ENCODE measurements at places on chromosomes 5 and 9.

DNA sequence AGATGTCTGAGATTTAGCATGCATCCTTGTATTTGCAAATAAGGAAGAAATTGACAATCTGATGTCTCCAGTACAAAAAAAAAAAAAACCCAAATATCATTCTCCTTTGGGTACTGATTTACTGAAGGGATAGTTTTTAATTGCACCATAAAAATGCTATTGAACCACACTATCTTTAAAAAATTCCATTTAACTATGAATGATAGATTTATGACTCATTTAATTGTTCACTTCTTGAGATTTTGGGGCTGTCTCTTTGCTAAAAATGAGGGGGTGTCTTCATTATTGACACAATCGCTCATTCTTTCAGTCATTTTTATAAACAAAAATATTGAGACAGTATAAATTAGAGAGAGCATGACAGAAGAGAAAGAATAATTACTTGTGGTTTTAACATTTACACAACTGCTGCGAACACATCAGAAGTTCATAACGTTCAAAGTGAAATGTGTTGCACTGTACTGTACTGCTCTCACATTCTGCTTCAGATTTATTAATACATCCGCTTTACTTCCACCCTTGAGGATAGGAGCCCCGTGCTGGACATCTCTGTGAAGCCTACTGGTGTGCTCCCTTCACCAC is 142.3 kb downstream of the MEF2C start:
- DNase-seq: no peak

GRCh38 chr5:179023528-179024189 is at the start of gene ZNF879:
Gene ZNF879 (plus strand): TSS chr5:179023804. CDS start chr5:179025005, 1,201 bp downstream.
- peak; percentile 94 for DNase-seq

- DNase-seq: no peak
Observed at GRCh38 chr5:135367076-135367475, 32.0 kb downstream of the MACROH2A1 start.

DNA sequence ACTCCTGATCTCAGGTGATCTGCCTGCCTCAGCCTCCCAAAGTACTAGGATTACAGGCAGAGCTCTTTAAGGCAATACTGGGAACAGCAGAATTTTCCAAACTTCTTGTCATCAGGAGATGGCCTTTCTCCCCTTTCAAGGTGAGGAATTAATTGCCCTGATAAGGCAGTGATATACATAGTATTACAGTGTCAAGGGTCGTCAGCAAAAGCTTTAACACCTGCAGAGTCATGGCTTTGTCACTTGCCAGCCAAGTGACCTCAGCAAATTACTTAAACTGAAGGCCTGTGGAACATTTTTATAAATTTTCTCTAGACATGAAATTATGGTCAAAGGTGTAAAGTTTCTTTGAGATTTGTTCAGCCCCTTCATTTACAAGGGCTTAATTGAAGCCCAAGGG is 59.5 kb downstream of the FBXO38 start:
- no peak for DNase-seq

- no peak for DNase-seq
Observed at GRCh38 chr9:129696944-129697655, 31.7 kb downstream of the PRRX2 start.

DNA sequence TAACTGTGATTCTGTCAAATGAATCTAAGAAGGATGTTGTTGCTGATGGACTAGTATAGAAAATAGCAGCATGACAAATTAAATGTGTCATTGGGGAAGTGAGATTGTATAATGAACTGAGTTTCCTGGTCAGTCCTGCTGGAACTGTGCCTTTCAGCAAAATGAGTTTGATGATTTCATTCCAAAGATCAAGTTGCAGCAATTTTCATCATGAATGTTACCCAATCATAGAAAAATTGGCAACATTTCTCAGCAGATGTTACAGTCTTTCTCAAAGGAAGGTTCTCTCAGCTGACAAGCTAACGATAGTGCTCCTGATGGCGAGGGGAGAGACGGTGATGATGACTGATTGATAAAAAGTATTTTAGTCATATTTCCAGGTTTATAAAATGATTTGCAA is 10.7 kb downstream of the PCDHAC2 start:
- DNase-seq: no peak

- DNase-seq: no peak
Observed at GRCh38 chr5:102700916-102701315, 54.2 kb upstream of the PAM start.

DNA sequence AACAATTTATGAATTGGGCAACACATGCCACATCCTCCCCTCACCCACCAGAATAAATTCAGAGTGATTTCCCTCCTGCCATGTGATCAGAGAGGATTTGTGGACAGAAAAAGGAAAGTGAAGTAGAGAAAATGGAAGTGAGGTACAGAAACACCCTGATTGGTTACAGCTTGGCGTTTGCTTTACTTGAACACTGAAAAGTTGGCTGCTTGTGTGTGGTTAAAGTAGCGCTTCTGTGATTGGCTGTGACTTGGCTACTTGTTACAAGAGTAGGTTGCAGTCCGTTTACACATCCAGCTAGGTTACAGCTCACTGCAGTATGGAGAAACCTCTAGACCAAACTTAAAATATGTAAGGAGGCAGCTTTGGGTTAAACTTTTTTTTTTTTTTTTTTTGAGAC is 205.2 kb upstream of the ZNF608 start:
- no peak for DNase-seq

- DNase-seq: no peak
Observed at GRCh38 chr5:119451561-119451960, 736 bp upstream of the HSD17B4 start.

- no peak for DNase-seq
Observed at GRCh38 chr9:84751921-84752320, 82.4 kb downstream of the NTRK2 start.

- no peak for DNase-seq
Observed at GRCh38 chr5:39253196-39253595, 33.8 kb upstream of the FYB1 start.

GRCh38 chr5:111855356-111855755 is 98.4 kb upstream of the NREP start:
- DNase-seq: no peak

- DNase-seq: no peak
Observed at GRCh38 chr9:137552022-137552768, 516 bp downstream of the MRPL41 start.

DNA sequence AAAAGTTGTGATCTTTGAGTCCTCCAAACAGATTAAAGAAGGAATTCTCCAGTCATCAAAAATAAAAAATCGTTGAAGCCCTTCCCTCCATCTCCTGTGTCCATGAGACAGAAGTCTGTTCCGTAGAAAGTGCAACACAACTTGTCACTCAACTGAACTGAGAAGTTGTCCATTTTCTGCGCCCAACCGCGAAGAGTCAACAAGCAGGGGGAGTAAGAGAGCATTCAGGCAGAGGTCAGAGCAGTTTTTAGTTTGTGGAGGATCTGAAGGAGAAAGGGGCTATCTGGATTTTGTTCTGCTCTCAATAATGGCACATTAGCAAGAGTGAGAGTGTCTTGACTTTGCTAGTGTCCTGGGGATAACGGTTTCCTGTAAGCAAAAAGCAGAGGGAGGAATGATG is 303.9 kb downstream of the ICE1 start:
- no peak for DNase-seq

DNA sequence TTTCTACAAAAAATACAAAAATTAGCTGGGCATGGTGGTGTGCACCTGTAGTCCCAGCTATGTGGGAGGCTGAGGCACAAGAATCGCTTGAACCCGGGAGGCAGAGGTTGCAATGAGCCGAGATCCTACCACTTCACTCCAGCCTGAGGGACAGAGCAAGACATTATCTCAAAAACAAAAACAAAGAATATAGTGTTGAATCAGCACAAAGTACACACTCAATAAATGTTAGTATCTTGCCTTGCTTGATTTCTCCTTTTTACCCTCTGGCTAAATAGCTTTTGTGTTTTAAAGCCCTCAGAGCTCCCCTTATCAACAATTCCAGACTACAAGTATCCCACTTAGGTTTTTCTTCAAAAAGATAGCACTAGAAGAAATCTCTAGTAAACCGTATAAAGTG is 37.5 kb upstream of the CCNG1 start:
- no peak for DNase-seq

DNA sequence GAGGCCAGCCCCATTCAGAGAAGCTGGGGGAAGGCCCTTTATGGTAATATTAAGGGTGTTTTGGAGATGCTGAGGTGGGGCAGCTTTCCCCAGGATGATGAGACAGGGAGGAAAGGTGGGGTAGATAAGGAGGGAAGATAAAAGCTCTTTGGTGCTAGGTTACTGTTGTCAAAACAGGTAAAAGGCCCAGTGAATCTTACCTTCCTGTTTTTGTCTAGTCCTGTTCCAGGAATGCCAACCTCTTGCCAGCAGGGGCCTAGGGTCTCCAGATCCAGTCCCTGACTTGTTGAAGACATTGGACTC is 797 bp upstream of the CCL27 start:
- no peak for DNase-seq

GRCh38 chr9:13665418-13666066 is 386.1 kb upstream of the MPDZ start:
- no peak for DNase-seq

GRCh38 chr5:59745415-59745863 is 148.1 kb downstream of the PDE4D start:
- no peak for DNase-seq

GRCh38 chr9:83962165-83962564 is 17.9 kb downstream of the HNRNPK start:
- no peak for DNase-seq

- no peak for DNase-seq
Observed at GRCh38 chr5:150285114-150285513, 4.5 kb downstream of the CAMK2A start.

GRCh38 chr9:127567035-127567729 is 44.9 kb upstream of the STXBP1 start:
- peak; percentile 71 for DNase-seq

- DNase-seq: no peak
Observed at GRCh38 chr9:130199605-130200004, 27.4 kb downstream of the NCS1 start.

- DNase-seq: no peak
Observed at GRCh38 chr5:136159457-136159856, 26.8 kb downstream of the SMAD5 start.

- DNase-seq: no peak
Observed at GRCh38 chr5:144194144-144194543, 23.5 kb downstream of the KCTD16 start.

DNA sequence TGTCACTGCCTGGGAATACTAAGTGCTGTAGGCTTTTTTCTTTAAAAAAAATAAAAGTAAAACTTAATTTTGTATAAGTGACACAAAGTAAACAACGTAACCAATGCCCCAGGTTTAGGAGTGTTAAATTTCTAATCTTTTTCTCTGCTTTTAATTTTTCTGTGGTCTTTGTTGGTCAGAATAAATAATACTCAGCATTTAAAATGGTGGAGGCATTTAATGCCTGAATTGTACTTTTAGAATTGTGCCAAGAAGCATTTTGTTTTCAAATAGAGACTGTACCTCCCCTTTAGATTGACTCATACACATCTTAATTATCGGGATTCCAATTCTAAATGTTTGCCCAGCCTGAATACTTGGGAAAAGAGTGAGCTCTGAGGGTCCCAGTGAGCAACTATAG is 1.6 kb downstream of the DMXL1 start:
- no peak for DNase-seq

DNA sequence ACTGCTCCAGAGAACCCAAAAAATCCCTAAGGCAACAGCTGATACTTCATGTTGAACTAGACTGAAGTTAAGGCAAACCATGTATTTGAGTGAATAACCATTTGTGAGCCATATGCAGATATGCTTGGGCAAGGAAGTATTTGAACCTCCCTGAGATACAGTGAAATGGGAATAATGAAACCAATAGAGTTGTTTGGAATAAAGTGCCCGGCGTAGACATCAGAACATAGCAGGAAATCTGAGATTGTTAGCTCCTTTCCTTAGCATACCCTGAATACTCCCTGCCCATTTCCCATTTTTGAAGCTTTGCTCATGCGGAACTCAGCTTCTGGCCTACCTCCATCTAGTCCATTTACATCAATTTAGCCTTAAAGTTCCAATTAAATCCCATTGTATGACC is 611.9 kb downstream of the EFNA5 start:
- no peak for DNase-seq

- DNase-seq: no peak
Observed at GRCh38 chr5:137761566-137761965, 7.4 kb upstream of the HNRNPA0 start.

- DNase-seq: no peak
Observed at GRCh38 chr5:177332031-177332895, 19.2 kb downstream of the LMAN2 start.

GRCh38 chr9:113964495-113965170 is 88.5 kb downstream of the ZNF618 start:
- no peak for DNase-seq

- DNase-seq: no peak
Observed at GRCh38 chr5:158848634-158849033, 251.1 kb downstream of the EBF1 start.

DNA sequence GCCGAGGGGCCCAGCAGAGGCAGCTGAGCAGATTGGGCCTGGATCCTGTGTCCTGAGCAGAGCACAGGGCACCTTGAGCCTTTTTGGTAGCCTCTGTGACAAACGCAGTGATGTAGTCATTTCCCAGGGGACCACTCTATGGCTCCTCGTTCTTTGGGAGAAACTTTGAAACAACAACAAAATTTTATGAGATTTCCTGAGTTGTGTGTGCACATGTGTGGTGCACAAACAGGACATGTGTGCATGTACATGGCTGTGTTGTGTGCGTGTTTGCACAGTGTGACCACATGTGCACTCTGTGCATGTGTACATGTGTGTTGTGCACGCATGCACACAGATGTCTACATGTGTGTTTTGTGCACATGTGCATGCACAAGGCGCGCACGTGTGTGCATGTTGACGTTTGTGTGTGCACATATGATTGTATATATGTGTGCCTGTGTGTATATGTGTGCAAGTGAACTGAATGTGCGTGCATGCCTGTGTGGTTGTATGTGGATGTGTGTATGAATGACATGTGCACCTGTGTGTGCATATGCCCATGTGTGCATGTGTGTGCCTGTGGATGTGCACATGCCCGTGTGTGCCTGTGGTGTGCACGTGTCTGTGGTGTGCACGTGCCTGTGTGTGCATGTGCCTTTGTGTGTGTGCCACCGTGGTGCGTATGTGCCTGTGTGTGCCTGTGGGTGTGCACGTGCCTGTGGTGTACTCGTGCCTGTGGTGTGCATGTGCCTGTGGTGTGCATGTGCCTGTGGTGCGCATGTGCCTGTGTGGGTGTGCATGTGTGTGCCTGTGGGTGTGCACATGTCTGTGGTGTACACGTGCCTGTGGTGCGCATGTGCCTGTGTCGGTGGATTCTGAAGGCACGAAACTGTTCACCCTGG is 221.6 kb downstream of the CACNA1B start:
- DNase-seq: peak; percentile 40

- DNase-seq: no peak
Observed at GRCh38 chr5:100852988-100853449, 50.1 kb downstream of the ST8SIA4 start.

- no peak for DNase-seq
Observed at GRCh38 chr5:78727786-78728761, 79.5 kb upstream of the LHFPL2 start.
